ENCODE measurements at places on chromosomes 1 and 21.

DNA sequence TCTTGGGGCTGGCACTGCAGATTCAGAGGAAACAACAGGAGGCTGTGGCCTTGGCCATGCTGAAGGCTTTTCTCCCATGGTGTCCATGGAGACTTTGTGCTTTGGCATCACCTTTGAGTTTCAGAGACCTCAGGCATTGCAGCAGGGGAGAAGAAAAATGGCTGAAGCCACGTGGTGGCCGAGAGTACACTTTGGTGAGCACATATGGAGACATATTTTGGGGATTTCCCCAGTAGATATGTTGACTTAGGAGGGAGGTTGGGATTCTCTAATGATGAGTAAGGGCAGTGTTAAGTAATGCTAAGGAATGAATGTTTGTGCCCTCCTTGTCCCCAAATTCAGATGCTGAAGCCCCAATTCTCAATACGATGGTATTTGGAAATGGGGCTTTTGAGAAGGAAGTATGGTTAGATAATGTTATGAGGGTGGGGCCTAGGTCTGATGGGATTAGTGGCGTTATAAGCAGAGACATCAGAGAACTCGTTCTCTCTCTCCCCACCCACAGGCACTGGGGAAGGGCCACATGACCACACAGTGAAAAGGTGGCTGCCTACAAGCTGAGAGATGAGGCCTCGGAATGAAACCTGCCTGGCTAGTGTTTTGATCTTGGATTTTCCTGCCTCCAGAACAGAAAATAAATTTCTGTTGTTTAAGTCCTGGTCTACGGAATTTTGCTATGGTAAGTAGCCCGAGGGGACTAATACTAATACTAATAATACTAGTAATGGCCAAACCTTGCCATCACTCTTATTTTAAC is 98.6 kb downstream of the TBX19 start:
- DNase-seq, result no peak

DNA sequence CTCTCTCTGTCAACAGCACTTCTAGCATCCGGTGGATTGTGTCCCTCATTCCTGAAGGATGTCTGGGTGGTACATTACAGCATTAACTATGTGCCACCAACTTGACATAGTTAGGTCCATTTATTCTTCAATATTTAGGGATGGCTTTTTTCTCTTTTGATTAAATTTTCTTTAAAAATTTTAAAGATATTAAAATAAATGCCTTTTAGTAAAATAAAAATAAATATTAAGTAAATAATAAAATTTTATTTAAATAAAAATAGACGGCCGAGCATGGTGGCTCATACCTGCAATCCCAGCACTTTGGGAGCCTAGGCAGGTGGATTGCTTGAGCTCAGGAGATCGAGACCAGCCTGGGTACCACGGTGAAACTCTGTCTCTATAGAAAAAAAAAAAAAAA is 9.7 kb upstream of the KLHL20 start:
- no peak for DNase-seq

DNA sequence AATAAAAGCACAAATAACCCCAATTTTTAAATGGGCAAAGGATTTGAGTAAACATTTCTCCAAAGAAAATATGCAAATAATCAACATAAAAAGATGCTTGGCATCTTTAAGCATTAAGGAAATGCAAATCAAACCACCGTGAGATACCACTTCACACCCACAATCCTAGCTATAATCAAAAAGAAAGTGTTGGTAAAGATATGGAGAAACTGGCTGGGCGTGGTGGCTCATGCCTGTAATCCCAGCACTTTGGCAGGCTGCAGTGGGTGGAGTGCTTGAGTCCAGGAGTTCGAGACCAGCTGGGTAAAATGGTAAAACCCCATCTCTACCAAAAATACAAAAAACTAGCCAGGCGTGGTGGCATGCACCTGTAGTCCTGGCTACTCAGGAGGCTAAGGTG is 16.9 kb downstream of the ARHGEF11 start:
- DNase-seq, result no peak

GRCh38 chr1:222788402-222789156 is 26.3 kb upstream of the DISP1 start:
- no peak for DNase-seq

DNA sequence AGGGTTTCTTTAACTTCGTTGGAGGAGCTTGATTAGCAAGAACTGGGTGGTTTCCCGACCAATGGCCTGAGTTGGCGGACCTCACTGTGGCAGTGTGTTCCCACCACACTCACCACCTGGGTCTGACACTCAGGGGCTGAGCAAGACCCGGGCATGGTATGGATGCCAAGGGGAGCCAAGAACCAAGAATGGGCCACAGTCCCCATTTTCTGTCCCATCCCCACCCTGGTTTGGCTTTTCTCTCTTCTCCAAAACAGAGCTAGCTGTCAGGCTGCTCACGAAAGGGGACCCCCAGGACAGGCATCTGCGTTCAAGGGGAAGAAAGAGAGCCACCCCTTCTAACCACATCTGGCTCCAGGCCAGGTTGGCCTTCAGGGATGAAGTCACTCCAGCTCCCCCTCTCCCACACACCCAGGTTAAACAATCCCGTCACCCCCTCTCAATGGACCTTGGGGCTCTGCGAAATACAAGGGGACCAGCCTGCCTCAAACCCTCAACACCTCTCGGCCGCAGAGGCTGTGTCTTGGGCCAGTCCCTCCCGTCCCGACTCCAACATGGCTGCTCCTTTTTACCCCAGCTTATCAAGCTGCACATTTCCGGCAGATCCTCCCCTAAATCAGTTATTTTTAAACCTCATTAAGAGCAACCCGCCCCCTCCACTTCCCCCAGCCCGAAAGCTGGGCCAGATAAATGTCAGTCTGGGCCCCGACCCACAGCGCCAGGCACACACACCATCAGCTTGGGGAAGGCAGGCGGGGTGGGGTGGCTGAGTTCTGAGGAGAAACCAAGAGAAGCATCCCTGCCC is 3.4 kb downstream of the TAGLN2 start:
- no peak for DNase-seq

- DNase-seq, result peak; percentile 65
Observed at GRCh38 chr1:54781023-54781723, 16.9 kb upstream of the PARS2 start.

- DNase-seq, result no peak
Observed at GRCh38 chr1:177794376-177794991, 175.4 kb downstream of the SEC16B start.

DNA sequence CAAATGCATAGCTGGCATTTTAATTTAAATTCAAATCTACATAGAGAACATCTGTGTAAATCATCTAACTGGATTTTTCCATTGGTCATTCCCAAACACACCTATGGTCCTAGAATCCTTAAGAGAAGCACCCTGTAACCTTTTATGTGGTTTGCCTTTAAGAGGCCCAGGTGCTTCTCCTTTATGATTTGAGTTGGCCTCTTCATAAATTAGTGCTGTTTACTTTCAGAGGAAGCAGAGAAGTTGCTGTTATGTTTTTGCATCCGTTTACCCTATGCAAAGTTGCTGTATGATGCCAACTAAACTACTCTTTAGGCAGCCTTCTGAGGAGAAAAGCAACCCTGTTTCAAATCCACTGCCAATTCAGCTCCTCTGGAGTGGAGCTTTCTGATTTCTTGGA is 193.8 kb downstream of the HS2ST1 start:
- no peak for DNase-seq

DNA sequence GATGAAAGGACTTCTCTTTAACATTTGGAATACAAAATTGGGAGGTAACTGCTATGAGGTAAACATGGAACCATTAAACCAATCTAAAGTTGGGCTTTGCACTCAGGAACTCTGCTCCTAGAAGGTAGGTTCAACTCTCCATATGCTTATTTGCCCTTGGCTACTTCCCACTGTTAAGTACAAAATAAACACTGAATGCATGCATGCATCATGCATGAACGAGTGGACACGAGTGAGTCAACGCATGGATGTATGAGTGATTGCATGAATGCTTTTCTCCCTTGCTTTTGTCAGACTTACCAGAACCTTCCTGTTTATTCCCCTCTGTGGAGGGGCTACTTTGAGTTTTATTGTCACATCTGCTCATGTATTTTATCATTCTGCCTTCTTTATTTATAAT is 42.4 kb upstream of the RUNX1 start:
- DNase-seq, result no peak

GRCh38 chr1:214967865-214968575 is 114.5 kb upstream of the KCNK2 start:
- no peak for DNase-seq

DNA sequence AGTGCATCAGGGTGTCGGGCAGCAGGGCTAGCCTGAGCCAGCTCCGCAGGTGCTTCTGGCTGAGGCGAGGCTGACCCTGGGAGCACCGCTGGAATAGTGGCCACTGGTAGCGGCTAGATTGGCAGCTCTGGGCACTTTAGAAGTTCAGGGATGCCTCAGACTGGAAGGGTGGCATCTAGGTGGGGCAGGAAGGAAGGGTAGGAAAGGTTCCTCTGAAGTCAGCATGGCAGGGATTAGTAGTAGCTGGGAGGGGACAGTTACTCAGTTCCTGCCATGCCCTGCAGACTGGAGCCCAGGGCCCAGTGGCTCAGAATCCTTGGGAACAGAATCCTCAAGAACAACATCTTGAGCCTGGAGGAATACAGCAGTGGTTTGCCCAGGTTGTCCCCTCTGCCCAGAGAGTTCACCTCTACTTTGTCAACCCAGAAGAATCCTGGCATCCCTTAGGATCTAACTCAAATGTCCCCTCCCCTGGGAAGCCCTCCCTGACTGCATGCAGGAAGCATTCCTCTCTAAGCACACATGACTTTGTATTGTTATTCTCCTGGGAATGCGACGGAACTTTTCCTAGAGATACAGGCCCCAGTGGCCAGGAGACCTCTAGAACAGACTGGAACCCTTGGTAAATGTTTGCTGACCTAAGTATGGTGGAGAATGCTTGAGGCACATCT is 39.5 kb upstream of the BCAR3 start:
- DNase-seq, result no peak

DNA sequence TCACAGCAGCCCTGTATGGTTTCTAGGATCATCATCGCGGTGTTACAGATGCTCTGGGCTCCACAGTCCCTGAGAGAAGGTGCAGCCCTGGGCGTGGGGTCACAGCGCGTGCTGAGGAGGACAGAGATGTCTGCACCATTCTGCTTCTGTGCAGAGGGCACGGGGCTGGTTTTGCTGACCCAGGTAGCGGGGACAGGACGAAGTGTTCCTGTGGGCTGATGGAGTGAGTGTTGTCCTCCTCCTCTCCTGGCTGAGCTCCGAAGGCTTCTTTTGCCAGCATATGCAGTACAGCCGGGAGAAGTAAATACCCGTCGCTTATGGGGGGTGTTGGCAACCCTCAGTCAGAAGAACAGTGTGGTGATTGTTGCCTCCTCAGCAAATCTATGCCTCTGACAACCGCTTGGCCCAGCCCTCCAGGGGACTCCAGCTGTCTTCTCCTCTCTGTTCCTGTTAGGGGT is 101.5 kb downstream of the DDX20 start:
- no peak for DNase-seq

DNA sequence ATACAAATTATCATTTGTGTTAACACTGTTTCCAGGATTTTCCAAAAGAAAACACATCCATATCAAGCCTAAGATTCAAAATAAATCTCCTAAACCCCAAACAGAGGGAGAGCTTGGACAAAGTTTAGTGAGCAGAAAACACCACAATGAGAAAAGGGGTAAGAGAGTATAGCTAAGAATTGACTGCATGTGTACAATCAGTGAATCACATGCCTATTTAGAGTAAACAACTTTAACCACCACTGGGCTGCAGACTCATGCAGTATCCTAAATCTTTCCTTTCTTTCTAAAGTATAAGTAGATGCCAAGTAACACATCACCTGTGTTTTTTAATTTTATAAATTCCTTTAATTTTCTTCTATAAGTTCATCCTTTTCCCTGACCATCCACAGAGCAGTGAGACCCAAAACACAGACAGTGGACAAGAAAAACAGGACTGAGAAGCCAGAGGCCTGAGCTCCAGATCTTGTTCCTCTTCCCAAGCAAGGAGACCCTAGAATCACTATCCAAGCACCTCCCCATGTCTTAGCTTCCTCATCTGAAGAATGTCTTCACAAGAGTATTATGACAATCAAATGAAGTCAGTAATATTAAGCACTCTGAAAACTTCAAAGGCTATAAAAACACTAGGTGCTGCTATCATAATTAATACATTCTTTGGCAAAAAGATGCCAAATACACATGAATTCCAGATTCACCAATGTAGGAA is 93.1 kb downstream of the VAV3 start:
- DNase-seq, result no peak

- no peak for DNase-seq
Observed at GRCh38 chr21:44618909-44619308, 7.0 kb downstream of the KRTAP10-8 start.

DNA sequence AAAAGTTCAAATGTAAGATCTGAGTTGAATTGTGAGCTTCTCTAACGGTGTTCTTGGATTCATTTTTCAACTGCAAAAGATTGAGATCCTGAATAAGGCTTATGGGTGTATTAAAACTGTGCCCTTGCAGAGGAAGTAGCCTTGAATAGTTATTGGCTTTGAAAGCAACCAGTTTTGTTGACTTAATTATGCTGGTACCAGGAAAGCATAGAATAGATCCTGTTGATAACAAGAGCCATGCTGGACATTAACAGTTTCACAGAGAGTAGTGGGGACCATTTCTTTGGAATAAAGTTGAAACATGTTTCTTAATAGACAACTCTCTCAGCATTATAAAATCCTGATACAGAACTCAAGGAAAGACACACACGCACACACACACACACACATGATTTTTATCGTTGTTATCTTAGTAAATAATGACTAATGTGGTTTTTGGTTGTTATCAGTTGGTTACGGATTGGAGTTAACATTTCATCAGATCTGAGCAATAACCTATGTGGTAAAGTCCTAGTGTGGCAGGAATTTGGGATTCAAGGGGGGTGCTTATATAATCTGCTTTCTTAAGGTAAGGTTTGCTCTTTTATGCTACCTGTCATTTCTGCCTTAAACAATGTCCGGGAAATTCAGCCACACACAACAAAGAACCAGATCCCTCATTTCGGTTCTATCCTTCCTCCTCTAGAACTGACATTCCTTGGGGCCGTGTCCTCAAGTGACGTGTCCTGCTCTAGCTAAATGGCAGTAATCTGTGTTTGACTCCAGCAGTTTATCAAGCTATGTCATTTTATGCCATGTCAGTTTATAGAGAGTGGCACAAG is 330.9 kb downstream of the CHRM3 start:
- DNase-seq, result no peak

GRCh38 chr1:93448292-93448982 is 519 bp downstream of the FNBP1L start:
- DNase-seq, result peak; percentile 82

- DNase-seq, result no peak
Observed at GRCh38 chr21:15804247-15805005, 74.6 kb downstream of the USP25 start.

DNA sequence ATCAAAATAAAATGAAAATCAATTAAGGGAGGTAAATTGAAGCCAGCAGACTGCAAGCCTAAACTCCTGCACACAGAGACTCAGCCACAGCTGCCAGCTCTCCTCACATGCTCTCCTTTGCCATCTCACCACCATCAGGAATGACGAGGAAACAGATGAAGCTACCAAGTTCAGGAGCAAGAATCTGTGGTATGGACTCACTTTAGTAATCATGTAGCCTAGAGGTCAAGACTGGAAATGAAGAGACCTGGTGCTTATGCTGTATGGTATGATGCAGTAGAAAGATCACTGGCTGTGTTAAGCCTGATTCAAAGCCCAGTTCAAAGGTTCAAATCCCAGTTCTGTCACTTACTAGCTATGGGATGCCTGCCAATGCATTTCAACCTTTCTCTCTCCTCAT is 78.9 kb upstream of the CAMK1G start:
- no peak for DNase-seq
